ENCODE measurements at places on chromosomes 3 and 15. TPM values are rescaled to one million over a fixed set of nuclear protein-coding genes. Genes with fewer than 3 reads are reported as not detected.
A peak's percentile ranks its signal among the peaks of the same experiment; 100 is the strongest.

The NSUN3 gene
- 13.5 TPM for total RNA-seq

The SOX14 gene
- not detected for total RNA-seq

The ZPLD1 gene
- total RNA-seq: 0.45 TPM

The ABI3BP gene
- total RNA-seq: 0.58 TPM

The POMGNT2 gene
- total RNA-seq: 16.1 TPM

GRCh38 chr3:64974401-64974800, 286.6 kb upstream of the ADAMTS9 start:
- DNase-seq: no peak

GRCh38 chr3:39724233-39724846, 85.1 kb upstream of the MYRIP start:
- peak; percentile 27 for DNase-seq

DNA sequence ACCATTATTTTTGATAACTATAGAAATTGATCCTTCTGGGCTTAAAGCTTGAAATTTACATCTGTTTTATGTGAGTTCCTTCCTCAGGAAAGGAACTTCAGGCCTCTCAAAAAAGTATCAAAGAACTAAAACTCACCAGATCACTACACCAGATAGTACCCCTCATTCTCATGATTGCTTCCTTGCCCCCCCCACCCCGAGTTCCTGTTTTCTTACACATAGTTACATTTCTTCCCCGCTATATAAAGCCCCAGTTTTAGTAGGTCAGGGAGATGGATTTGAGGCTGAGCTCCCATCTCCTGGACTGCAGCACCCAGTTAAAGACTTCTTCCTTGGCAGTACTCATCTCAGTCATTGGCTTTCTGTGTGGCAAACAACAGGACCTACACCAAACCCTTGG, 80.3 kb upstream of the HRH1 start:
- DNase-seq: no peak

GRCh38 chr3:41127414-41127813, 71.9 kb upstream of the CTNNB1 start:
- DNase-seq: no peak

DNA sequence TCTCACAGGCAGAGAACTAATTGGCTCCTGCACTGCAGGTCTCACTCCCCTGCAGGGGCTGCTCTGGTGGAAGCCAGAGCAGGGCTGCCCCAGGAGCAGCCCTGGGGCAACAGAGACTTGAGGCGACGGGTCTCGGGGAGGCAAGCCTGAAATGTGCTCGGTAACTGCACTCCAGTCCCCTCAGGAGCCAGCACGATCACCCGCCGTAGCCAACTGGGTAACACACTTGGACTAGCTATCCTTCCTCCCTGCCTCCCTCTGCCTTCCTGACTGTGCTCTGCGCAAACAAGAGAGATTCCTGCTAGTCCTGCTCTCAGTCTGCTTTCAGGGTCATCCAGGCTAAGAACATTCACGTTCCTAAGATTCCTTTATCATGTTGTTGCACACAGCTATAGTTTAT, 140.7 kb upstream of the NSMCE3 start:
- DNase-seq: no peak

- no peak for DNase-seq
Observed at GRCh38 chr3:126356373-126357264, 589 bp downstream of the KLF15 start.

GRCh38 chr3:41518626-41519025, 319.3 kb downstream of the CTNNB1 start:
- DNase-seq: no peak

GRCh38 chr15:64634576-64635498, 140.6 kb downstream of the RBPMS2 start:
- DNase-seq: peak; percentile 17

- DNase-seq: peak; percentile 58
Observed at GRCh38 chr3:31550452-31551251, 17.9 kb downstream of the STT3B start.

- no peak for DNase-seq
Observed at GRCh38 chr3:181881749-181882148, 170.0 kb downstream of the SOX2 start.

Data from SK-MEL-5 (cell line).